ENCODE measurements at places on chromosomes 12 and 14. TPM values are rescaled to one million over a fixed set of nuclear protein-coding genes. Genes with fewer than 3 reads are reported as not detected.

- no peak for DNase-seq
These were observed 4.3 kb downstream of the MFAP5 start for GRCh38 chr12:8658346-8658745.

DNA sequence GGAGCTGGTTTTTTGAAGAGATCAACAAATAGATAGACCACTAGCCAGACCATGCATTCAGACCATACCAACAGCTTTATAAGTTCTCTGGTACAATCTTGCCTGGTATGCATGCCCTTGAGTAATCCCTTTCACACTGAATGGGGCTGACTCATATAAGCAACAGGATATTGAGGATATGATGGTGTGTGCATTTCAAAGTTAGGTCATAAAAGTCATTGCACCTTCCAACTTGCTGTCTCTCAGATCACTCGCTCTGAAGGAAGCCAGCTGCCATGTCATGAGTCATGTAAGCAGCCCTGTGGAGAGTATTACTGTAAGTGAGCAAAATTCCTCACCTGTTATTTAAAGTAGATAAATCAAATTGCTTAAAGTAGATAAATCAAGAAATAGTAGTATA lies 45.0 kb upstream of the OR6J1 start:
- no peak for DNase-seq

The ANKRD33 gene
- total RNA-seq: not detected

The CCDC175 gene
- total RNA-seq: not detected

The DTX3 gene
- total RNA-seq: 22.4 TPM

The IGF1 gene
- 17.5 TPM for total RNA-seq

DNA sequence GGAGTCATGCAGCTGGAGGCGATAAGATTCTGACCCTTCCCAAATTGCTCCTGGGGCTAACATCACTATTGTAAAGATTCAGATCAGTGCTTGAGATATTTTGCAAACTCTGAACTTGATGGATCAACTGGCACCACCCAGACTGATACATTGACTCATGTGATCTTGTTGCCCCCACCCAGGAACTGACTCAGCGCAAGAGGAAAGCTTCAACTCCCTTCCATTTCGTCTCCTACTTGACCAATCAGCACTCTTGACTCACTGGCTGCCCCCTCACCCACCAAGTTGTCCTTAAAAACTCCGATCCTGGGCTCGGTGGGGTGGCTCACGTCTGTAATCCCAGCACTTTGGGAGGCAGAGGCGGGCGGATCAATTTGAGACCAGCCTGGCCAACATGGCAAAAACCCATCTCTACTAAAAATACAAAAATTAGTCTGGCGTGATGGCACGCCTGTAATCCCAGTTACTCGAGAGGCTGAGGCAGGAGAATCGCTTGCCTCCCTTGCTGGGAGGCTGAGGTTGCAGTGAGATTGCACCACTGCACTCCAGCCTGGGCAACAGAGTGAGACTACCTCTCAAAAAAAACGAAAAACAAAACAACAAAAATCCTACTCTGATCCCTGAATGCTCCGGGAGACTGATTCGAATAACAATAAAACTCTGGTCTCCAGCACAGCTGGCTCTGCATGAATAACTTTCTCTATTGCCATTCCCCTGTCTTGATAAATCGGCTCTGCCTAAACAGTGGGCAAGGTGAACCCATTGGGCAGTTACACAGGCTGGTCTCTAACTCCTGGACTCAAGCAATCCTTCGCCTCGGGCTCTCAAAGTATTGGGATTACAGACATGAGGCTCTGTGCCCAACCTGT lies 9.8 kb upstream of the ARF6 start:
- DNase-seq: no peak

DNA sequence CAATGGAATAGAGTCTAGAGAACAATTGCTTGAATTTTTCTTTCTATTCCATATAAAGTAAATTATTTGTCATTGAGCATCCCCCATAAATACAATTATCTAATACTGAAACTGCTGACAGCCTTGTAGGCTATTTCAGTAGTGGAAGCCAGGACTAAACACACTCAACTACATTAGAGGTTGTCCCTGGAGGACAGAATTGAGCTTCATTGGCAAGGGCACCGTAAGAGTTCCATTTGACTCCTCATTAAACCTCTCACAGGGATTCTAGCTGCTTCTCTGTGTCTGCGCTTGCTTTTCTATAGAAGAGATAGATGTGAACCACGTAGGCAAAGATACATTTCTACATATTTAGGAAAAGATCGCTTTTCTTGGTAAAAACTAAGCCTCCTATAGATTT lies 3.5 kb upstream of the PTPRO start:
- DNase-seq: no peak

- DNase-seq: no peak
These were observed 45.4 kb downstream of the SRGAP1 start for GRCh38 chr12:63889721-63890509.

GRCh38 chr14:91419044-91419397 lies 1.4 kb upstream of the CCDC88C start:
- DNase-seq: no peak

- no peak for DNase-seq
These were observed 357.9 kb upstream of the TMEM132C start for GRCh38 chr12:127909041-127909440.

DNA sequence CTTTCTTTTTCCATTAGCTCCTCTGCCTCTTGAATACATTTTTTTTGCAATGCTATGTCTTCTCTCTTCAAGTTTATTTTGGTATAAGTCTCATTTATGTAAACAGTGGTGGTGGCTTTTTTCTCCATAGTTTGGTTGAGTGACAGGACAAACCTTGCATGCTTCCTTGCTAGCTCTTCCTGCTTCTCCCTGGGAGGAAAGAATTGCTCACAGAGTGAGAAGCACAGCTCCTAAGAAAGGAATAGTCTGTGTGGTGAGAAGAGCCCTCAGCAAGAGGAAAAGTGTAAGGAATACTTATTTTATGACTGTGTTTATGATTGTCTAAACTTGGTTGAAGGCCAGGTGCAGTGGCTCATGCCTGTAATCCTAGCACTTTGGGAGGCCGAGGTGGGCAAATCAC lies 11.5 kb downstream of the CCDC175 start:
- DNase-seq: no peak

DNA sequence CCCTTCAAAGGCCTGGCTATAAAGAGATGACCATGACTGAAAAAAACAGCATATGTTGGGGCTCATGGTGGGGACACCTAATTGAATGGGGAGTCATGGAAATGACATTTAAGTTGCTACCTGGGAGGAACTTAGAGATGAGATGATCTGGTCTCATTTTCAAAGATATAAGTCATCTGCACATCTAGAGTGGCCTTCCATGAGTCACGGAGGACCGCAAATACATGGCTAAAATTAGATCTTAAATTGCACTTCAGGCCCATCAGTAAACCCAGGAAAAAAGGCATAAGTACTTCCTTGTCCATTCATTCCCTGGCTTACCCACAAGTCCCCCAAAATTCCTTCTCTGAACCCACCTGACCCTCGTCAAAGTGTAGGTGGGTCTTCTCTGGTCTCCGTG lies 53.4 kb downstream of the SPTB start:
- DNase-seq: no peak

- DNase-seq: no peak
These were observed 14.0 kb downstream of the GPR68 start for GRCh38 chr14:91230397-91231035.

GRCh38 chr14:35383569-35384454 lies 20.7 kb downstream of the NFKBIA start:
- no peak for DNase-seq

DNA sequence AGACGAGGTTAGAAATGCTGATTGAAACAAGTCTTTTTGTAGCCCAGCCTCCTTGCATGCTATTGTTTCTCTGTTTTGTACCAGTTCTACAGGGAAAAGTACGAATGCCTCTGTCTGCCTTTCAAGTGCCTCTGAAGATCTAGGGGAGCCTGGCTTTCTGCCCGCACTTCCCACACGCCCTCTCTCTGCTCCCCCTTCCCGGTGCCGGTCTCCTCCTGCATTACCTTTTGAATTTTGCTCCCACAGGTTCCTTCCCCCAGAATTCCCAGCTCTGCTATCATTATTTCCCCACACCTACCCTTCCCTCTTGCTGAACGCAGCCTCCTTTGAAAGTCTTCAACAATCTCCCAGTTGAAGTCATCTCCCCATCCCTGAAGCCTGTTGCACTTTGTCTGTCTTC lies 689.7 kb downstream of the BCL11B start:
- no peak for DNase-seq

DNA sequence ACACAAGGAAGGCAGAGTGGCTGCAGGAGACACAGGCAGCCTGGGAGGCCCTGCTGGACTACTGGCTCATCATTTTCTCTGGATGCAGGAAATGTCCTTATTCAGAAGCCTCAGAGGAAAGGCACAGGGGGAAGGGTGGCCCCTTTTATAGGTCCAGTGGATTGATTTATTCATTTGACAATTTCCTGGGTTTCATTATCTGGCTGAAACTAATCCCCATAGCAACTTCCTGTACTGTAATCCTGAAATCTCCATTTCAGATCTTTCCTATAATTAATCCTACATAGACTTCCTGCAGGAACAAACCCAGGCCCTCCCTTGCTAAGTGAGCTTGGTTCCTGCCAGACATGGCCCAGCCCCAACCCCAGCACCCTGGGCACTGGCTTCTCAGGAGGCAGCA lies 23.0 kb downstream of the KRT76 start:
- no peak for DNase-seq

GRCh38 chr12:42094277-42094676 lies 50.4 kb downstream of the GXYLT1 start:
- no peak for DNase-seq

The SMCO2 gene
- not detected for total RNA-seq

DNA sequence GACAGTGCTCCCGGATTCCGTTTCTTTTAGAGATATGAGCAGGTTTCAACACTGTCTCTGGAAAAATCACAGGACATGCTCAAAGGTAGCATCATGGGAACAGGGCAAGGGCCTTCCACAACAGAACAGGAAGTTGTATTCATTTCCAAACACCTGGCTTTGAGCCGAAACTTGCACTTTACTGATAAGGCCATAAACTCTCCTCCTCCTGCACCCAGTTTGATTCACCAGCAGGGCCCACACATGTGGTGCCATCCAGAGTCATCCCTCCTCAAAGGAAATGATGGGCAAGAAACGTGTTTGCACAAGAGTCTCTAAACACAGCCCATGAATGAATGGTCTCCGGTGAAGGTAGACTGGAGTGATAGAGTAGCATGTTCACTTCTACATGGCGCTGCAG lies 268.4 kb upstream of the FKBP4 start:
- DNase-seq: no peak

DNA sequence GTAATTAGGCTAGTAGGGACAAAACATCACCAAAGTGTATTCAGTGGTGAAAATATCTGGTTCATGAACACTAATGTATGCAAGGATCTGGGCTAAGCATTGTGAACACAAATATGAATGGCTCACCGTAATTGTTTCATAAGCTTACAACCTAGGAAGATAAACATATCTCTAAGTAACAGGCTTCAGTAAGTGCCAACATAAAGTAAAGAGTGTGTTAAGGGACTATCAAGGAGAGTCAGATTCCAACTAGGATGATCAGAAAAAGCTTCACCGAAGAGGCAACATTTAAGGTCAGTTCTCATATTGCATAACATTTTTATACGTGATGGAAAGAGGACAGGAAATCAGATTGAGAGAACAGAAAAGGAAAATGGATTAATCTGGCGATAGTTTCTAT lies 29.4 kb downstream of the ABCC9 start:
- no peak for DNase-seq

- DNase-seq: no peak
These were observed 250.6 kb downstream of the AEBP2 start for GRCh38 chr12:19689801-19690472.

GRCh38 chr12:21877293-21877982 lies 63.8 kb downstream of the ABCC9 start:
- peak; percentile 44 for DNase-seq

The CGRRF1 gene
- 18.0 TPM for total RNA-seq

DNA sequence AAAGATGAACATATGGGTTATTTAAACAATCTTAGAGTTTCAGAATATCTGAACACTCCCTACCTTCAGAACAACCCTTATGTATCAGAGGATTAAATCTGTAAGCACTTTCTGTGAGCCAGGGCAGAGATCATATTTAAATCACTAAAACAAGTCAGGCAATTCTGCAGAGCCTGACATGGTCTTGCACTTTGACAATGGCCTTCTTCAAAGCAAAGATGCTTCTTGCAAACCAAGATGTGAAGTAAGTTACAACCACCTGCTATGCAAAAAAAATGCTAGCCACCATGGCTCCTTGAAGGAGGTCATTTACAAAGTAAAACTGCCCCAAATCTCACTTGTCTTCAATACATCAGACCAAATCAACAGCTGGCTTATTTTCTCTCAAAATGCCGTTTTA lies 3.2 kb downstream of the PPP1CC start:
- DNase-seq: no peak
